Upper lobe of left lung (tissue), 6 donors: ENCODE measurements at places on chromosomes 6 and 20. TPM values are rescaled to one million over a fixed set of nuclear protein-coding genes. Genes with fewer than 3 reads are reported as not detected.
A peak's percentile ranks its signal among the peaks of the same experiment; 100 is the strongest.

- no peaks in the 10 kb centered on the region for H3K36me3 ChIP-seq
- H3K27ac ChIP-seq: no peak overlapping the region
- no peaks in the 10 kb centered on the region for H3K27me3 ChIP-seq
- no peak overlapping the region for H3K4me3 ChIP-seq
Observed at GRCh38 chr20:39195582-39196021, 233.5 kb downstream of the DHX35 start.

DNA sequence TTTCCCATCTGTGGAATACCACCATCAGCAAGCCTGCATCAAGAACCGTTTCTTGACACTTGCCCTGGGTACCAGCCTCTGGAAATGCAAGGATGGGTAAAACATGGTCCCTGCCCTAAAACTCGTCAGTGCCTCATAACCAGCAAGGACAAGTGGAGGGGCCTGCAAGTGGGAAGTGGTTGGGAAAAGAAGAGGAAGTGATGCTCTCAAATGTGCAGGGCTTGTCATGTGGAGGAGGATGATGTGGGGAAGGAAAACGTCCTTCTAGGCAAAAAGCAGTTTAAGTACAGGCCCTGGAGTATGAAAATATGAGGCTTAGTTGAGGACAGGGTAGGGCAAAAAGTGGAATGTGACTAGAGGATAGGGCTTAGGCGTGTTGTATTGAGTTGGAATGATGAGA, 19.0 kb downstream of the RREB1 start:
- H3K27ac ChIP-seq: peak overlapping the region; percentile 58
- no peak overlapping the region for H3K4me3 ChIP-seq
- H3K36me3 ChIP-seq: no peaks in the 10 kb centered on the region

- H3K36me3 ChIP-seq: no peaks in the 10 kb centered on the region
- DNase-seq: no peak
- H3K27ac ChIP-seq: no peak overlapping the region
- no peaks in the 10 kb centered on the region for H3K27me3 ChIP-seq
- no peaks in the 10 kb centered on the region for H3K4me1 ChIP-seq
Observed at GRCh38 chr6:36718560-36718959, 20.9 kb downstream of the RAB44 start.

DNA sequence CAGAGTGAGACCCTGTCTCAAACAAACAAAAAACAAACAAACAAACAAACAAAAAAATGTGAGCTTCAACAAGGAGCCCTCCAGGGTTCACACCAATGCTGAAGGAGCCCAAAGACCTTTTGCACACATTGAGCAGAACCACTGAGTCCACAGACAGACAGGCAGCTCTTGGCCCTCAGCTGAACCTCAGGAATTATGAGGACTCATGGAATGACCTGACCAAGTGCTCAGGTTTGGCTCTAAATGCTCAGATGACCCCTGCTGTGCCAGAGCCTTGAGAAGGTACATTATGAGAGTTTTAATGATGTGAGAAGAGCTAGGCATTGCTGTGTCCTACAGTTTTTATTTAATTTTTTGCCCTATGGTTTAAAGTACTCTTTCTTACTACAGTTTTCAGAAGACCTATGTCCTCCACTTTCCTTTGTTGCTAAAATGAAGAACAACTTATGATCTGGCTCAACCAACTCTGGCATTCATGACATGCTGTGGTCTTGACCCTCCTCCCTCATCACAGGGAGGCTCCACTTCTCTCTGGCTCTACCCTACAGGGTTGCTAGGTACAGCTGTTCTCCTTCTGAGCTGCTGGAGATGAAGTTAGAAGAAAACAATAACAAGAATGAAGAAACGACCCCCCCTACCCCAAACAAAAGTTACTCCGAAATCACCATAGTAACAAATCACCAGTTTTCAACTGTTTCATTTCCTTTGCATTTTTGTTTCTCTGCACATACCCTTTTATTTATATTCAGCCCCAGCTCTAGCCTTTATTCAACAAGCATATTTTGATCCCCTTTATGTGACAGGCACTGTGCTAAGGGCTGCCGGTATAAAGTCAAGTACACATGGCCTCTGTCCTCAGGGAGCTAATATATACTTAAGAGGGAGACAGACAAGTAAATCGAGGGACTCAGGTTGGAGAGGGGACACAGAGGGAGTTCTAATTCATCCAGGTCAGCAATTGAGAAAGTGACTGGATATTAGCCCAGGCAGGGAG, 128.7 kb upstream of the TRAF3IP2 start:
- no peaks in the 10 kb centered on the region for H3K27me3 ChIP-seq
- DNase-seq: no peak
- peaks cover 41% of the 10 kb centered on the region for H3K4me1 ChIP-seq
- no peak overlapping the region for H3K27ac ChIP-seq
- H3K36me3 ChIP-seq: no peaks in the 10 kb centered on the region

GRCh38 chr6:166499350-166500163, 86.9 kb downstream of the RAMACL start:
- H3K27ac ChIP-seq: no peak overlapping the region
- no peaks in the 10 kb centered on the region for H3K27me3 ChIP-seq
- no peak overlapping the region for H3K4me3 ChIP-seq
- peaks cover 99% of the 10 kb centered on the region for H3K36me3 ChIP-seq

DNA sequence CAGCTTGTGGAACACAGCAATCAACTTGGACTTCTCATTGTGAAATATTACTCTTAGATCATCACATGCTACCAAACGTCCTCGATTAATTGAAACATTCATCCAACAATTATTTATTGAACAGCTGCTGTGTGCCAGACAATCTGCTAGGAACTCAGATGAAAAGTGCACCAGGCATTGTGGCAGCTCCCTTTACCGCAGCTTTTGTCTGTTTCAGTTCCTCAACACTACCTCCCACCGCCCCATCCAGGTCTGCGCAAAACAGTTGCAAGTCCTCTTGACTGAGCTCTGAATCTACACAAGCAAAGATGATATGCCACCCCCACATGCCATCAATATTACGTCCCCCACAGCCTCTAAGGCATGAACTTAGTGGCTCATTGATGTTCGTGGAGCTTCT, 1094.4 kb upstream of the MAP3K7 start:
- no peaks in the 10 kb centered on the region for H3K36me3 ChIP-seq
- no peaks in the 10 kb centered on the region for H3K4me1 ChIP-seq

DNA sequence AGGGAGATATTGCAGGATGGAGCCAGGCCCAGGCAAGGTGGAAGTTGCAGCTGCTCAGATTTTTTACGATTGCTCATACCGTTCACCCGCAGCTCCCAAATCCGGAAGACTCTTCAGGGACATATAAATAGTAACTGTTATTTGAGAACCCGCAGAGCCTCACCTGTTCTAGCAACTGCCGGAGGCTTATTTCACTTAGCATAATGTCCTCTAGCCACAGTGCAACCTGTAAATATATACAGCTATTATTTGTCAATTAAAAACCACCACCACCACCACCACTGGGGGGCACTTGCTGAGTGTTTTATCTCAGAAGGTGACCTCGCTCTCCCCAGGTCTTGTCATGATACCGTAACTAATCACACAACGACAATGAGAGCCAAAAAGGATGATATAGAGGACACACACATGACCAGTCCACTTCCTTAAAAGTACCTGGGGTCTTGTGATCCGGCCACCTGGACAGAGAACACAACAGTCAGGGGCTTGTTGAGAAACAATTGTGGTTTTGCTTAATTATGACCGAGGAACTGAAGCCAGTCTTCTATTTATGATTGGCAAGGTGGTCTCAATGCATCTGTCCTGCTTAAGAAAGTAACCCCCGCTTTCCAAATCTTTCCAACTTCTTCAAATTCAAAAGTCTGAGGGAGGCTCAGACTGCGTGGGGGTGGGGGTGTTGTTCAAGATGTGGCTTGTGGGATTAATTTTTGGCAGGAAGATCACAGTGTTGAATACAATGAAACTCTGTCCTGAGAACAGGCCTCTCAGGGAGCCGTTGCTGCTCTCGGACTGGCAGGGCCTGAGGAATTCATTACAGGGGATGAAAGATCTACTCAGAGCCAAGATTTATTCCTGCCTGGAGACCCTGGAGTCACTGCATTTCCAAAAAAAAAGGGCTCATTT, 107.7 kb upstream of the PRND start:
- no peak overlapping the region for H3K4me3 ChIP-seq
- DNase-seq: peak; percentile 44
- no peaks in the 10 kb centered on the region for H3K4me1 ChIP-seq
- no peaks in the 10 kb centered on the region for H3K36me3 ChIP-seq
- no peak overlapping the region for H3K27ac ChIP-seq

DNA sequence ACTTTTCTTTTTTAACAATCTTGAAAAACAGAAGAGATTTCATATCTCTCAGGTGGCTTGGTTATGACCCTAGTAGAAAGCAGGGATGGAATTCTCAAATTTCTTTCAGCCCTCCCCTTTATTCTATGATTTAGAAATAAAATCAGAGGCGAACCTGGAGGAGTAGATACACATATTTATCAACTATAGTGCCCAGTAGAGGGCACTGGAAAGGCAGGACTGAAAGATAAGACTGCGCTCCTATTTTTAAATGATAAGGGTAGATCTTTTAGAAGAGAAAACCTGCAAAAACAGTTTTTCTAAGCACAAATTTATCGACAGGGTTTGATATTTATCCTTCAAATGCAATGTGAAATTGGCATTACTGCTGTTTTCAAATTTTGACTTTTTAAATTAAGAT, 1296.6 kb downstream of the EPHA7 start:
- no peak for DNase-seq
- no peaks in the 10 kb centered on the region for H3K36me3 ChIP-seq
- no peak overlapping the region for H3K4me3 ChIP-seq
- no peaks in the 10 kb centered on the region for H3K27me3 ChIP-seq

DNA sequence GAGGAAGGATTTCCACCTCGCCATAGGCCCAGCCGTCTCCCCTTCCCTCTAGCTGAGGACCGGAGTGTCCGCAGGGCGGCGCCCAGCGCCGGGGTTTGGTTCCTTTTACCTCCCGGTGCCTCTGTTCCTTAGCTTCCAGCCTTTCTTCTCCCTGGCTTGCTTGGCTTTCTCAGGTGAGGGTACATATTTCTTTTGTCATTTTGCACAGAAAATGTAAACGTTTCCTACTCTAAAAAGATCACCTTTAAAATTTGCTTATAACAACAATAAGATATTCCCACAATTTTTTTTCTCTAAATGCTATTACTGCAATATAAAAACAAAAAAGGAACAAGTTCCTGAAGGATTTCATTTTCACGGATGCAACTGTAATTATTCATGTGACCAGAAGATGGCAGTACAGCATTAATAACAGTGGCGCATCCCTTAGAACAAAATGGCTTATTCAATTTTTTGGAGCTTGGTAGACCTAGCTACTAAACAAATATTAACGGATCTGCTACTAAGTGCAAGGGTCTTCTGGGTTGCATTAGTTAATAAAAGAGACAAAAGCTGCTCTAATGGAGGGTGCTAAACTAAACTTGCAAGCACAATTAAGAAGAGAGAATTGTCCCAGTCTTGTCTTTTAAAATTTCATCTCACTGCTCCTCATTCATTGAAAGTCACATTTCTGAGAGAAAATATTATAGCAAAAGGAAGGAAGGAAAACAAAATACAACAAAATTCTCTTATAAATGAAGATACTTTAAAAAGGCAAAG, 172.9 kb downstream of the ADGRG6 start:
- H3K36me3 ChIP-seq: no peaks in the 10 kb centered on the region
- DNase-seq: peak; percentile 83
- H3K27ac ChIP-seq: no peak overlapping the region

GRCh38 chr6:140437619-140438345, 1063.3 kb upstream of the CITED2 start:
- H3K4me3 ChIP-seq: no peak overlapping the region
- DNase-seq: no peak
- H3K36me3 ChIP-seq: no peaks in the 10 kb centered on the region

DNA sequence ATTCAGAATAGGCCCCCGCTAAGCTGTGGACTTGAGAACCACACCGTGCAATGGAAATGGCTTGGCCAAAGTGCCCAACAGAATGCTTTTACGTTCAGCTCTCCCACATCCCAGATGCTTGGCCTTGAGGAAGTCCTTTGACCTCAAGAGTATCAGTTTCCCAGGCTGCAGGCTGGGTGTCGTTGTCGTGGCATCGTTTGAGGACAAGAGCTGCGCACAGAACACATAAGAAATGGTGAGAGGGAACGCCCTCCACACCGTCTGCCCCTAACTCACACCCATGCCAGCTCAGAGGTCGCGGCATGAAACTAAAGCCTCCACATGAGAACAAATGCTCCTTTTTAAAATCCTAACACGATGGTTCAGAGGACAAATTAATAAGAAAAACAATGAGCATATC, 37.0 kb downstream of the NFATC2 start:
- no peak overlapping the region for H3K4me3 ChIP-seq
- no peaks in the 10 kb centered on the region for H3K27me3 ChIP-seq
- DNase-seq: no peak
- no peak overlapping the region for H3K27ac ChIP-seq

- H3K27ac ChIP-seq: peak overlapping the region; percentile 86
- peak; percentile 46 for DNase-seq
- H3K27me3 ChIP-seq: no peaks in the 10 kb centered on the region
- H3K36me3 ChIP-seq: peaks cover 39% of the 10 kb centered on the region
- peaks cover 41% of the 10 kb centered on the region for H3K4me1 ChIP-seq
Observed at GRCh38 chr20:53578492-53579222, 15.0 kb downstream of the ZNF217 start.

DNA sequence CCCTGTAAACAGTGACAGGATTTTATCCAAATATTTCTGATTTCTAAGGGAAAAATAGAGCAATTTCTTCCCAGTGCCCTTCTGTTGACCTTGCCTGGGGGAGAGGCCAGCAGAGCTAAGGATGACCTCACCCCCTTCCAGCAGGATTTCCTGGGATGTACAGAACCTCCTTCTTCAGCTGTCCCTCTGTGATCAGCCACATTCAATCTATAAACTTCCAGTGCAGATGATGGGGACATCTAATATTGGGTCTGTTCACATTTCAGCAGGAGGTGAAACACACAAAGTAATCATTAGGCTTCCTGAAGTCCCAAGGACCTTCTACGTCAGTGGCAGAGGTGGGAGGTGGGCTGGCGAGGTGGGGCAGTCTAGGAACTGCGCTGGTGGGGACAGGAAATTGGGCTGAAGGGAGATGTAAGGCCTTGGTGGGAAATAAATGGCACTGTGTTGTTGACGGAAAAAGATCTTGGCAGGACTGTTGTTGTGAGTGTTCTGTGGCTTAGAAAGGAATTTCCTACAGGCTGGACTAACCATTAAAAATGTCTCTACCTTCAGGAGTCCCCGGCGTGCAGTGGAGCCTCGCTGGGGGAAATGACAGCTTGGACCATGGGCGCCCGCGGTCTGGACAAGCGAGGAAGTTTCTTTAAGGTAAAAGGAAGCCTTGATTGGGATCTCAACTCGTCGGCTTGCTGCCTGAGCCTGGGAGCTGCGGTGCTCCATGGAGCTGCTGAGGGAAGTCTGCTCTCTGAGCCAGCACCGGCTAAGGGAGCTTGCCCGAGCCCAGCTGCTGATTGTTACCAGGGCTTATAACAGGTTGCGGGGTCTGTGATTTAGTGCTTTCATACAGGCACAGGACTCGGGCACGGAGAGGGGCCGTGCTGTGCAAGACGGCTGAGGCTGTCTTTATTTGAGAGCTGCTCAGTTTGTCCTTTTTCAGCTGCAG, 127.9 kb upstream of the NAA20 start:
- peak overlapping the region; percentile 33 for H3K4me3 ChIP-seq
- H3K27ac ChIP-seq: peak overlapping the region; percentile 77
- no peaks in the 10 kb centered on the region for H3K27me3 ChIP-seq
- H3K36me3 ChIP-seq: peaks cover 5% of the 10 kb centered on the region
- peaks cover 53% of the 10 kb centered on the region for H3K4me1 ChIP-seq

The APOBEC2 gene
- total RNA-seq: not detected

The FOXQ1 gene
- 6.1 TPM for total RNA-seq
